Liver (tissue), 10 donors: ENCODE measurements at places on chromosomes 3 and 15. TPM values are rescaled to one million over a fixed set of nuclear protein-coding genes. Genes with fewer than 3 reads are reported as not detected.

GRCh38 chr15:81197688-81198281, 1.1 kb downstream of the IL16 start:
- H3K4me3 ChIP-seq: no peak overlapping the region
- H3K27me3 ChIP-seq: no peaks in the 10 kb centered on the region
- no peaks in the 10 kb centered on the region for H3K4me1 ChIP-seq
- DNase-seq: no peak
- H3K36me3 ChIP-seq: no peaks in the 10 kb centered on the region

GRCh38 chr3:184352149-184352785, 9.1 kb downstream of the CLCN2 start:
- H3K27ac ChIP-seq: peak overlapping the region; percentile 51
- H3K4me3 ChIP-seq: no peak overlapping the region
- DNase-seq: no peak
- peaks cover 8% of the 10 kb centered on the region for H3K4me1 ChIP-seq
- H3K27me3 ChIP-seq: no peaks in the 10 kb centered on the region

DNA sequence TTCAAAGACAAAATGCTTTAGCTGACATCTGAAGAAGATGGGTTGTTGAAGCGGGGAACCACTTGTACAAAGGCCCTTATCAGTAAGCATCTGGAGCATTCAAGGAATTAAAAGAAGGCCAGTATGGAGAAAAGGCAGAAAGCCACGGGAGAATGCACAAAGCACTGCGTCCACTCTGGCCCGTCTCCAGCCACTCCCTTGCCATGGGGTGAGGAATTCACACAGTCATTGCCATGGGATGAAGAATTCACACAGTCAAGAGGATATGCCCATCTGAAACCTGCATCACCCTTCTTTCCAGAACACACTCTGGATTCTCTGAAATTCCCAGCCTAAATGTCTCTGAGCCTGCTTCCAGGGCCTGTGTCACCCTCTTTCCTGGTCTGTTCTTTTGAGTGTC, 26.7 kb upstream of the STAG1 start:
- no peak for DNase-seq
- H3K27me3 ChIP-seq: no peaks in the 10 kb centered on the region
- H3K4me3 ChIP-seq: no peak overlapping the region
- no peaks in the 10 kb centered on the region for H3K36me3 ChIP-seq
- no peaks in the 10 kb centered on the region for H3K4me1 ChIP-seq

Gene SRGAP3
- total RNA-seq: 1.8 TPM

- peaks cover 4% of the 10 kb centered on the region for H3K4me1 ChIP-seq
- no peak overlapping the region for H3K27ac ChIP-seq
- no peaks in the 10 kb centered on the region for H3K36me3 ChIP-seq
- H3K4me3 ChIP-seq: no peak overlapping the region
- H3K27me3 ChIP-seq: no peaks in the 10 kb centered on the region
Measured at GRCh38 chr15:90414408-90415028, 26.5 kb downstream of the IQGAP1 start.

DNA sequence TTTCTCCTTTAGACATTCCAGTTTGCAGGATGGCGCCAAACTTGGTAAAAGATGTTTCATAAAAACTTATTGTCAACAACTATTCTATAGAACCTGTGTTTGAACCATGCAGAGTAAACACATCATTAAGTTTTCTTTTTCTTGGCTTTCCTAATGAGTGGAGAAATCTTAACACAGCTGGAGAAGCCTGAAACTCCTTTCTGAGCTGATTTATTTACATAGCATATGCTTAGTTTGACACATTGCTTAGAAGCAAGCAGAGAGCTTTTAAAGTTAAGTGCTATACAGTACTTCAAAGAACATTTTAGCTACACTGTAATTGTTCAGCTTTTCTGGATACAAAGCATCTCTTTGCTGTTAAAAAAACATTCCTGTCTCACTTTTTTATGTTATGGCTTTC, 61.0 kb upstream of the PAQR5 start:
- no peaks in the 10 kb centered on the region for H3K27me3 ChIP-seq
- no peaks in the 10 kb centered on the region for H3K36me3 ChIP-seq
- DNase-seq: no peak
- no peaks in the 10 kb centered on the region for H3K4me1 ChIP-seq

- H3K27me3 ChIP-seq: no peaks in the 10 kb centered on the region
- DNase-seq: no peak
- H3K4me1 ChIP-seq: no peaks in the 10 kb centered on the region
Measured at GRCh38 chr3:80308637-80309036, 540.8 kb upstream of the ROBO1 start.

- H3K4me3 ChIP-seq: no peak overlapping the region
- DNase-seq: no peak
- H3K27me3 ChIP-seq: no peaks in the 10 kb centered on the region
Measured at GRCh38 chr3:187628169-187628568, 42.0 kb downstream of the SST start.

GRCh38 chr3:37349640-37350039, 175.3 kb upstream of the LRRFIP2 start:
- H3K36me3 ChIP-seq: peaks cover 38% of the 10 kb centered on the region
- H3K4me1 ChIP-seq: no peaks in the 10 kb centered on the region
- no peaks in the 10 kb centered on the region for H3K27me3 ChIP-seq
- H3K4me3 ChIP-seq: no peak overlapping the region
- DNase-seq: no peak
- no peak overlapping the region for H3K27ac ChIP-seq

GRCh38 chr15:60798821-60799220, 319.9 kb upstream of the ICE2 start:
- H3K36me3 ChIP-seq: peaks cover 1% of the 10 kb centered on the region
- H3K4me1 ChIP-seq: peaks cover 9% of the 10 kb centered on the region
- no peak overlapping the region for H3K4me3 ChIP-seq
- no peak overlapping the region for H3K27ac ChIP-seq
- no peaks in the 10 kb centered on the region for H3K27me3 ChIP-seq

Gene CLDN1
- total RNA-seq: 85.2 TPM

DNA sequence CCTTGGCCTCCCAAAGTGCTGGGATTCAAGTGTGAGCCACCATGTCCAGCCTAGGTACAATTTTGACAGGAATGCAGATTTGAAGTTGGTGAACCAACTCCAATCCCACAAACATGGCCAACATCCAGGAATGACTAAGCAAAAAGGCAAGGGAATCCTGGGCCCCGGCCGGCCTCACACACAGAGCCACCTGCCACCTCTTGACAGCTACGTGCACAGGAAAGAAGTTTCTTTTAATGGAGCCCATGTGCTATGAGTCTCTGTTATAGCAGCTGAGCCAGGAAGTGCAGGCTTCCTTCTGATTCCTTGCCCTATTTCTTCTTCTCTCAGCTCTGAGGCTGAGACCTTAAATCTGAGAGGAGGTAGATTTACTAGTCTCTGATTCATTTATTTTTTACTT, 8.8 kb downstream of the TMEM40 start:
- no peaks in the 10 kb centered on the region for H3K27me3 ChIP-seq
- DNase-seq: no peak
- no peak overlapping the region for H3K27ac ChIP-seq
- no peaks in the 10 kb centered on the region for H3K36me3 ChIP-seq
- no peaks in the 10 kb centered on the region for H3K4me1 ChIP-seq

DNA sequence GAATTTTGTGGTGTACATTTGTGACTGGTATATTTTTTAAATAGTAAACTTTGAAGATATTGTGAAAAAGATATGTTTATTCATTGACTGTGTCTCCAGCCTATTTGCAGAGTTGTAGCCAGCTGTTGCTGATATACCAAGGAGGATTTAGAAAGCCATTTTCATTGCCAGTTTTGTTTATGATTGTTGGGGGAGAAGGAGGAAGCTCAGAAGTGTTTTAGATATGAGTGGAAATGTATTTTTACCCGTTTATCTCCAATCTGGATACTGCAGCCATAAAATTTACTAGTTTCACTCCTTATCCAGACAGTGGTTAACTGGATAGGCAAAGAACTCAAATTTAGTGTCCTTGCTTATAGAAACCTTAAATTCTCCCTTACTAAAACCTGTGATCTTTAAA, 18.8 kb downstream of the ATP11B start:
- no peak overlapping the region for H3K4me3 ChIP-seq
- no peaks in the 10 kb centered on the region for H3K36me3 ChIP-seq
- H3K27ac ChIP-seq: no peak overlapping the region

Gene PLA2G4D
- total RNA-seq: not detected

Gene TEX55
- total RNA-seq: not detected

DNA sequence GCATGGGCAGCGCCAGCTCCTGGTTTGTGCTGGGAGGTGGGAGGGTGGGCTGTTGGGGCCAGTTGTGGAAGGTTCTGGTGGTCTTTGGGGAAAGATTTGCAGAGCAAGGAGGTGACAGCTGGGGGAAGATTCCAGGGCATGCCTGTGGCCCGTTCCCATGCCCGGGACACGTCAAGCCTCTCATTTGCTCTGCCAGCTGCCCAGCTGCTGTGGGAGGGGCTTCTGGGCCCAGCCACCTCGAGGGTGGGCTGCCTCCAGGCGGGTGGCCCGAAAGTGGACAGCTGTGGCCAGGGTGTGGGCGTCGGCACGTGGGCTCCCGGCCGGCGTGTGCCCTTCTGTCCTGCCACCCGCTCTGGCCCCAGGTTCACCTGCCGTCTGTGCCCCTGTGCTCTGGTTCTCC, 17.2 kb downstream of the PLXNA1 start:
- no peaks in the 10 kb centered on the region for H3K4me1 ChIP-seq
- no peak overlapping the region for H3K4me3 ChIP-seq
- H3K36me3 ChIP-seq: no peaks in the 10 kb centered on the region
- H3K27ac ChIP-seq: no peak overlapping the region
- DNase-seq: no peak

Gene CPLX3
- not detected for total RNA-seq

DNA sequence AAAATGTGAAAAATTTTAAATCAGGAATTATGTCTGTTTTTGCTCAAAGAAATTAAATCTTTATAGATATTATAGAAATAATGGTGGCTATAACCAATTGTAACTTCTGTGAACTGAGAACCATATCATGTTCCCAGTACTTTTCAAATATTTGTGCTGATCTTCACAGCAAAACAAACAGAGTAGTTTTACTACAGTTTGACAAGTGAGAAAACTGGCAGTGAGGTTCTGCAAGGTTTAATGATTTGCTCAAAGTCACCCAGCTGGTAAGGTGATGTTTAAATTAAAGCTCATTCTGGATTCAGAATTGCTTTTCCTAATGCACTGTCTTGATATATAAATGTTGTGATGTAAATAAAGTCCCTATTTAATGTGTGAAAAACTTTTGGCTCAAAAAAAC, 22.0 kb upstream of the SPTSSB start:
- no peak overlapping the region for H3K27ac ChIP-seq
- no peaks in the 10 kb centered on the region for H3K36me3 ChIP-seq
- no peak overlapping the region for H3K4me3 ChIP-seq
- DNase-seq: no peak

Gene C3orf33
- 1.2 TPM for total RNA-seq

- H3K27ac ChIP-seq: no peak overlapping the region
- H3K4me1 ChIP-seq: no peaks in the 10 kb centered on the region
- no peak for DNase-seq
- H3K4me3 ChIP-seq: no peak overlapping the region
- peaks cover 3% of the 10 kb centered on the region for H3K36me3 ChIP-seq
Measured at GRCh38 chr3:171704002-171704401, 106.3 kb downstream of the PLD1 start.

GRCh38 chr15:67179411-67179995, 75.0 kb downstream of the AAGAB start:
- no peaks in the 10 kb centered on the region for H3K27me3 ChIP-seq
- peaks cover 2% of the 10 kb centered on the region for H3K36me3 ChIP-seq
- no peaks in the 10 kb centered on the region for H3K4me1 ChIP-seq

Gene GOLGA6D
- 0.08 TPM for total RNA-seq

DNA sequence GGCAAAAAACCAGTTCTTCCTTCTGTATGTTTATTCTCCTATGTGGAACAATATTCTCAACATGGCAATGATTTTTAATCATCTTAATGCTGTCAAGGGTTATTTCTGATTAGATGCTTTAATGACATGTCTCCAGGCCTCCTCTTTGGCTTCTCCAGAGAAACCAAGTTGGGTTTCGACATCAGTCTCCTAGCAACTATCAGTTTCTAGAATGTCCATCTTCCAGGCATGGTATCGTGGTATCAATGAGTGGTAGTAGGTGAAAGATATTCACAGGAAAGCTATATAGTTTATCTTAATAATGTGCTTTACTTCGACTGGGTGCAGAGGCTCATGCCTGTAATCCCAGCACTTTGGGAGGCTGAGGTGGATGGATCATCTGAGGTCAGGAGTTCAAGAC, 128.5 kb downstream of the C3orf70 start:
- no peaks in the 10 kb centered on the region for H3K4me1 ChIP-seq
- DNase-seq: no peak
- H3K4me3 ChIP-seq: no peak overlapping the region
- H3K27ac ChIP-seq: no peak overlapping the region

DNA sequence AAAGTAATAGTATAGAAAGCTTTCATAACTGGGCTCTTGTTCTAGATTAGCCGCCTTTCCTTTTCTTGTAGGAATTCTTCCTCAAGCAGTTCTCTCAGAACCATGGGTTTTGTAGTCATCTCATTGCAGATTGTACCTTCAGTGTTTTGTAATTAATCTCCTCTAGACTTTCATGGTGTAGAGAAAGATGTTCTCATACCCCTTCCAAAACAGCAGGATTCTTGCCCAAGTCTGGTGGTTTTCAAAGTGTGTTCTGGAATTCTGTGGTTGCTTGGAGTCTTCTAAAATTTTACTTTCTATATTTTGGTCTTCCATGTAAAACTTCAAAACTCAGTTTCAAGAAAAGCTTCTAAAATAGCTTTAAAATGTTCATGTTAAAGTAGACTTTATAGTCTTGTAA, 293.8 kb downstream of the PTPRG start:
- H3K27ac ChIP-seq: no peak overlapping the region
- no peaks in the 10 kb centered on the region for H3K36me3 ChIP-seq
- H3K4me3 ChIP-seq: no peak overlapping the region
- DNase-seq: no peak
- no peaks in the 10 kb centered on the region for H3K4me1 ChIP-seq

Gene WWTR1
- 4.5 TPM for total RNA-seq

DNA sequence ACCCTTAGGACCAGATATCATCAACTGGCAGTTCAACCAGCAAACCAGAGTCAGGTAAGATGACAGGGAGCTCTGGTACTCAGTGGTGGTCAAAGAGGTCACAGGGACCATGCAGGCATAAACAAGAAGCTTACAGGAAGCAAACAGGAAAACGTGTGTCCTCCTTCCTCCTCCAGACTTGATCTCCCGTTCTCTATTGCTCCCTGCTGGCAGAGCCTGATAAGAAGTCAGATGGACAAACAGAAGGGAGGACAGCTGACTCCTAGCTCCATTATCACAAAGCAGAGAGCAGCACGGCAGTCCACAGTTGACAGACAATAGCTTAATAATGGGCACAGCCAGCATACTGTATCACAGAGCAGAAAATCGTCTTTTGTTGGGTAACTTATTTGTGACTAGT, 156.5 kb upstream of the SLC2A2 start:
- no peak overlapping the region for H3K27ac ChIP-seq
- no peaks in the 10 kb centered on the region for H3K4me1 ChIP-seq
- no peaks in the 10 kb centered on the region for H3K36me3 ChIP-seq
- H3K27me3 ChIP-seq: no peaks in the 10 kb centered on the region
- H3K4me3 ChIP-seq: no peak overlapping the region
